ENCODE measurements at places on chromosomes 6 and 20. TPM values are rescaled to one million over a fixed set of nuclear protein-coding genes. Genes with fewer than 3 reads are reported as not detected.

The SNAP25 gene
- total RNA-seq = 0.22 TPM

GRCh38 chr6:131646249-131646670 is 9.2 kb downstream of the ENPP3 start:
- DNase-seq = no peak

GRCh38 chr20:1934156-1934555 is 38.9 kb downstream of the SIRPA start:
- no peak for DNase-seq

- DNase-seq = no peak
Observed at GRCh38 chr20:18628330-18628920, 40.6 kb downstream of the DTD1 start.

DNA sequence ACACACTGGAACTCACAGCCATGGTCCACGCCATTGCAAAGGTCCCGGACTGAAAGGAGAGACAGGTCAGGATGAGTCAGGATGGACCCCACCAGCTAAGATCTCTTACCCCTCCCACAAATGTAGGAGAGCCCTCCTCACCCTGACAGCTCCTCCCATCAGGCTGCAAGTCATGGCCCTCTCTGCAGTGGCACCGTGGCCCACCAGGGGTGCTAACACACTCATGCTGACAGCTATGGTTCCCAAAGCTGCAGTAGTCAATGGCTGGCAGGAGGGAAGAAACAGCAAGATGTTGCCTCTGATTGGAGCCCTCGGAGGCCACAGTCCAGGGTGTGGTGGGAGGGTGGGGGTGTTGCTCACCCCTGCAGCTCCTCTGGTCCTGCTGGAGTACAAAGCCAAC is 5.7 kb upstream of the RBPJL start:
- no peak for DNase-seq

DNA sequence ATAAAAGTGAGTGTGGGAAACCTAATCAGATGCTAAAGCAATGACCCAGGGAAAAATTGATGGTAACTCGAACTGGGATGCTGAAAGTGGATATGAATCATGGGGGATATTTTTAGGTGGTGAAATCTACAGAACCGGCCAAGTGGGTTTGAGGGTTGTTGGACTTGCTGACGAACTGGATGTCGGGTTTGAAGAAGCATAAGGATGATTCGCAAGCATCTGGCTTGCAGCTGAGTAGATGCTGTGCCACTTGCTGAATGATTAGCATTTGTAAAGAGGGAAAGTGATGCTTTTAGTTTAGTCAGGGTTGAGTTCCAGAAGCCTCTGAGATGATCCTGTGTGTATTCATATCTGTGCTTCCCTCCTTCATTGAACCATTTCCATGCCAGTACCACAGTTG is 54.9 kb downstream of the UBR2 start:
- no peak for DNase-seq

GRCh38 chr20:48395816-48396546 is 431.8 kb downstream of the PREX1 start:
- no peak for DNase-seq

All from left ventricle myocardium inferior (tissue), 1 donor.